ENCODE measurements at places on chromosomes 12 and 14.

GRCh38 chr14:64990296-64990695 lies 3.6 kb downstream of the FNTB start:
- DNase-seq = no peak

GRCh38 chr12:130633771-130634170 lies 82.3 kb downstream of the RIMBP2 start:
- peak; percentile 64 for DNase-seq

- DNase-seq = no peak
These were observed 222.5 kb upstream of the RTL1 start for GRCh38 chr14:101125719-101126651.

- no peak for DNase-seq
These were observed 396.9 kb downstream of the LRIG3 start for GRCh38 chr12:58523360-58523759.

- DNase-seq = no peak
These were observed 33.5 kb downstream of the SLC6A12 start for GRCh38 chr12:180445-180844.

- DNase-seq = no peak
These were observed 28.1 kb downstream of the TTC6 start for GRCh38 chr14:37623426-37623951.
